ENCODE measurements at places on chromosomes 16 and 17. TPM values are rescaled to one million over a fixed set of nuclear protein-coding genes. Genes with fewer than 3 reads are reported as not detected.

The LITAFD gene
- total RNA-seq = not detected

DNA sequence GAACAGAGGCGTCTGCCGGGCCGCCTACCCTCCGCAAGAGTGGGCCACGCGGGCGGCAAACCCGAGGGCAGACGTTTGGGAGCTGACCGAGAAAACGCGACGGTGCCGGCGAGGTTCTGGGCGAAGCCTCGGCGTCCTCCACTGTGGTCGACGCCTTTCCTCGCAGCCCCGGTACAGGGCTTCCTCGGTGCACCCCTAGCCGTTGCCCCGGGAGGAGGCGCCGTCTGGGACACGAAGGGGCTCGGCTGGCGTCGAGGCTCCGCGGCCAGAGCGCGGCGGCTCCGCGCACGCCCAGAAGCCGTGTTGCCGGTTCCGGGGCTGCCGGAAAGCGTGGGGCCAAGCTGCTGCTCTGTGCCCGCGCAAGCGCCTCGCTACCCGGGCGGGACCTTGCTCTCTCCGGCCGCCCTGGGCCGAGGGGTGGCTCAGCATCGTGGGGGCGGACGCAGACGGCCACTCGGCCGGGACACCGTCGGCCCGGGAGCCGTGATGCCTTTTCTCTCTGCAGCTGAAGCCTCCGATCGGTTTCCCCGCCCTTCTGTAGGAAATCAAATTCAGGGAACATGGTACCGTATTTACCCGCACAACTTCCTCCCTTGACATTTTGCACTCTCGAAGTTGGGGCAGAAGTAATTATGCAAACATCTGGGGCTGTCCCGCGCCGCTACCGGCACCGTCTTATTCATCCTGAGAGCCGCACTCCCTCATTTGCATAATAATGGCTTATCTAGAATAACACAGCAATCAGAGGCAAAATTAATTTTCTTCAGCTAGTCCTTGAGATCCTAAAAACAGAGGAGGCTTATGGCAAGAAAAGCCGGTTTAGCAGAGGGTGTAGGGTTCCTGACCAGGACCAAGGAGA lies 7.3 kb upstream of the CBX8 start:
- peak overlapping the region; percentile 47 for H3K4me3 ChIP-seq
- peaks cover 1% of the 10 kb centered on the region for H3K36me3 ChIP-seq
- DNase-seq = no peak
- H3K27me3 ChIP-seq = peaks cover 71% of the 10 kb centered on the region
- H3K4me1 ChIP-seq = peaks cover 21% of the 10 kb centered on the region

DNA sequence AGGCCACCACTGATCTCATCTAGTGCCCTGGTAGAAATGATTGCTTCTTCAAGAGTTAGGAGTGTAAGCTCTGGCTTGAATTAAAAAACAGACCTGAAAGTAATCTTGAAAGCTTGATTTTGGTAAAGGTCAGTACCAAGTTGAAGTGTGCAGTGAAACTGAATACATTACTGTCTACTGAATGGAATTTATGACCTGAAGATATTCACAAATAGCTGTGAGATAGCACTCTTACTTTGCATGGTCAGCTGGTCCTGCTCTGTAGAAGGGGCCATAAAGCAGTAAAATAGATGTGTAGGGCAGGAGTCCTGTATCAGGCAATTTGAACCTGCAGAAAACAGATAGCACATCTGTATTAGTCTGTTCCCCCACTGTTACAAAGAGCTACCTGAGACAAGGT lies 78.6 kb downstream of the MYH13 start:
- H3K27me3 ChIP-seq = peaks cover 13% of the 10 kb centered on the region
- no peak overlapping the region for H3K27ac ChIP-seq
- H3K4me3 ChIP-seq = no peak overlapping the region
- no peak for DNase-seq
- peaks cover 5% of the 10 kb centered on the region for H3K4me1 ChIP-seq
- no peaks in the 10 kb centered on the region for H3K36me3 ChIP-seq

The RASL10B gene
- 21.3 TPM for total RNA-seq

The AHSP gene
- not detected for total RNA-seq

DNA sequence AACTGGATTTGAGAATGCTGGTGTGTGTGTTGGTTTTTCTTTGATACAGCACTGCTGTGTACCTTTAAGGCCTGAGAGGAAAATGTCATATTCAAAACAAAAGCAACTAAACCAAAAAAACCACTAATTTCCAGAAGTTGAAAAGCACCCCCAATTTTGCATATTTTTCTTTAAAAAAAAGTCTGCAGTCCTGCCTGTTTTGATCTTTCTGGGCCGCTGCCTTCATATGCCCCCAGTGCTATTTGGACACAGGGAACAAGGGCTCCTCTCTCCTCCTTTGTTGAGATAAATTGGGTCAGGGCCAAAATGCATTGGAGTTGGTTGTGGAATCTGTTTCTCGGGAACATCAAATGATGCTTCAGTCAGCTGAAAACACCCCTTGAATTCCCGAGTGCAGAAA lies 26.9 kb downstream of the GPT2 start:
- DNase-seq = no peak
- no peak overlapping the region for H3K4me3 ChIP-seq
- peaks cover 5% of the 10 kb centered on the region for H3K4me1 ChIP-seq
- H3K27ac ChIP-seq = no peak overlapping the region
- peaks cover 28% of the 10 kb centered on the region for H3K36me3 ChIP-seq

The DUS2 gene
- total RNA-seq = 12.2 TPM

- no peak overlapping the region for H3K4me3 ChIP-seq
- DNase-seq = no peak
- H3K36me3 ChIP-seq = peaks cover 9% of the 10 kb centered on the region
- peaks cover 2% of the 10 kb centered on the region for H3K4me1 ChIP-seq
- no peak overlapping the region for H3K27ac ChIP-seq
Observed at GRCh38 chr16:22318690-22319358, 21.6 kb downstream of the POLR3E start.

The KRTAP2-2 gene
- total RNA-seq = not detected

GRCh38 chr17:11928436-11928835 lies 68.8 kb downstream of the ZNF18 start:
- peaks cover 2% of the 10 kb centered on the region for H3K27me3 ChIP-seq
- no peak for DNase-seq
- no peaks in the 10 kb centered on the region for H3K4me1 ChIP-seq
- no peak overlapping the region for H3K27ac ChIP-seq
- H3K36me3 ChIP-seq = no peaks in the 10 kb centered on the region
- H3K4me3 ChIP-seq = no peak overlapping the region

The KCNJ12 gene
- total RNA-seq = 2.8 TPM

DNA sequence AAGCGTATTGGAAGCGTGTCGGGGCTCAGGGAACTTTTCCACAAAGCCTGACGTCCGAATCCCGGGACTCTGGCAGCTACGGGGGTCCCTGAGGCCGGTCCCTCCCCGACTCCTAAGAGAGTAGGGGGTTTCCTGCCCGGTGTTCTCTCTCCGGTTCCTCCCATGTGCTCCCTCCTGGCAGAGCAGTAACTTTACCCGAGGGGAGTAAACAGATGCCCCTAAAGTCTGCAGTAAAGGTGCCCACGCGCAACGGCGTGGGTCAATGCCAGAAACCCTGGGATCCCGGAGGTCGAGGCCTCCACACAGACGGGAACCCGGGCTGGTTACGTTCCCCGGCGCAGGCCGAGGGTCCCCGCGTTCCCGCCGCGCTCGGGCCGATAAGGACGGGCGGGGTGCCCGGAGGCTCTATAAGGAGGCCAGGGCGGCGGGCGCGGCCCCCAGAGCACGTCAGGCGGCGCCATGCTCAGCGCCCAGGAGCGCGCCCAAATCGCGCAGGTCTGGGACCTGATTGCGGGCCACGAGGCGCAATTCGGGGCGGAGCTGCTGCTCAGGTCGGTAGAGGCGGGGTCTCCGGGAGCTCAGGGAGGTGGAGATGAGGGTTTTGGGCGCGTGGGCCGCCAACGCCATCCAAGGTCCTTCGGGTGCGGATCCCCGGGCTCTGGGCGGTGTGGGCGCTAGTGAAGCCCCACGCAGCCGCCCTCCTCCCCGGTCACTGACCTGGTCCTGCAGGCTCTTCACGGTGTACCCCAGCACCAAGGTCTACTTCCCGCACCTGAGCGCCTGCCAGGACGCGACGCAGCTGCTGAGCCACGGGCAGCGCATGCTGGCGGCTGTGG lies at the start of gene HBM:
HBM (plus strand) TSS at position 440 of the 836 bp plus-strand sequence; CDS start at position 460, 20 bp downstream.
- peaks cover 33% of the 10 kb centered on the region for H3K27me3 ChIP-seq
- no peak within 1 kb of the TSS for H3K27ac ChIP-seq
- no peak for DNase-seq
- H3K36me3 ChIP-seq = no peaks in the 10 kb centered on the region

GRCh38 chr17:63189930-63190329 lies 223.9 kb downstream of the TANC2 start:
- H3K4me3 ChIP-seq = no peak overlapping the region
- H3K27ac ChIP-seq = no peak overlapping the region
- peaks cover 20% of the 10 kb centered on the region for H3K4me1 ChIP-seq
- peaks cover 1% of the 10 kb centered on the region for H3K36me3 ChIP-seq
- H3K27me3 ChIP-seq = no peaks in the 10 kb centered on the region

The SP6 gene
- 0.05 TPM for total RNA-seq

The ADGRG1 gene
- 16.8 TPM for total RNA-seq

The CA7 gene
- total RNA-seq = not detected

The OR4D1 gene
- not detected for total RNA-seq

- no peak for DNase-seq
- no peak overlapping the region for H3K4me3 ChIP-seq
- no peaks in the 10 kb centered on the region for H3K36me3 ChIP-seq
- no peaks in the 10 kb centered on the region for H3K4me1 ChIP-seq
- no peak overlapping the region for H3K27ac ChIP-seq
Observed at GRCh38 chr16:51167170-51167895, 16.3 kb upstream of the SALL1 start.

The FOXO3B gene
- 6.9 TPM for total RNA-seq

GRCh38 chr16:67723911-67724305 lies 4.8 kb upstream of the GFOD2 start:
- DNase-seq = peak; percentile 49
- peaks cover 15% of the 10 kb centered on the region for H3K4me1 ChIP-seq
- H3K36me3 ChIP-seq = peaks cover 6% of the 10 kb centered on the region
- H3K4me3 ChIP-seq = no peak overlapping the region

GRCh38 chr17:15942207-15942833 lies 2.6 kb upstream of the ADORA2B start:
- H3K36me3 ChIP-seq = no peaks in the 10 kb centered on the region
- no peak overlapping the region for H3K27ac ChIP-seq
- H3K27me3 ChIP-seq = no peaks in the 10 kb centered on the region

The FUS gene
- 231 TPM for total RNA-seq

GRCh38 chr17:71337938-71338337 lies 782.9 kb upstream of the SOX9 start:
- H3K4me3 ChIP-seq = no peak overlapping the region
- H3K27me3 ChIP-seq = no peaks in the 10 kb centered on the region
- no peak for DNase-seq
- H3K4me1 ChIP-seq = peaks cover 33% of the 10 kb centered on the region
- no peaks in the 10 kb centered on the region for H3K36me3 ChIP-seq

GRCh38 chr17:70276906-70277305 lies 107.6 kb downstream of the KCNJ2 start:
- H3K4me3 ChIP-seq = no peak overlapping the region
- no peaks in the 10 kb centered on the region for H3K27me3 ChIP-seq
- no peaks in the 10 kb centered on the region for H3K4me1 ChIP-seq
- no peak overlapping the region for H3K27ac ChIP-seq
- no peaks in the 10 kb centered on the region for H3K36me3 ChIP-seq
- DNase-seq = no peak

Measured in chondrocyte (in vitro differentiated cells).